ENCODE measurements at places on chromosomes 6 and 20.
A peak's percentile ranks its signal among the peaks of the same experiment; 100 is the strongest.

GRCh38 chr6:161408041-161408440, 134.2 kb upstream of the AGPAT4 start:
- no peak for DNase-seq

DNA sequence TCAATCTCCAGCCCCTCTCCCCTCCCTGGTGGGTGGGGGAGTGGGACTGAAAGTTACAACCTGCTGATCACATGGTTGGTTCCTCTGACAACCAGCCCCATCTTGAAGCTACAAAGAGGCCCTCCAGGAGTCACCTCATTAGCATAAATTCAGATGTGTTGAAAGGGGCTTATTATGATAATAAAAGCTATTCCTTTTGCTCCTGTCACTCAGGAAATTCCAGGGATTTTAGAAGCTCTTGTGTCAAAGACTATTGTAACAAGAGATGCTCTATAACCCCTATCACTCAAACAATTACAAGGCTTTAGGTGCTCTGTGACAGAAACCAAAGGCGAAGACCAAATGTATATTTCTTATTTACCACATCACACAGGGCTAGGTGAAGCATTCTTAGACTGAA, 30.1 kb upstream of the MBOAT1 start:
- no peak for DNase-seq

DNA sequence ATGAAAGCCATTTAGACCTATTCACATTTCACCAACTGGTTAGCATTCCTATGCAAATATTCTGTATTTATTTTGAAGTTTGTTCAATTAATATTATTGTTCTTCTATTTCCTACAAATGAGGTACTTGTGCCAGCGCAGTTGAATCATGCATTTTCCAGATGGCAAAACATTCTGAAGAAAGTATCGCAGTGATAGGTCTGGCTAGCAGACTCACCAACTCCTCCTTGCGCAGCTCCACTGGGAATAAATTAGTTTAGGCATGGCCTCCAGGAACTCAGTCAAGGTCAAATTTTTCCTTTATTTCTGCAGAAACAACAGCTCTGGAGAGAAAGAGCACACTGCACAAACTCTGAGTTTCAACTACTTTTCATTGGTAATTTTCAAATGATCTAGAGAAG, 437.7 kb downstream of the COL12A1 start:
- no peak for DNase-seq

DNA sequence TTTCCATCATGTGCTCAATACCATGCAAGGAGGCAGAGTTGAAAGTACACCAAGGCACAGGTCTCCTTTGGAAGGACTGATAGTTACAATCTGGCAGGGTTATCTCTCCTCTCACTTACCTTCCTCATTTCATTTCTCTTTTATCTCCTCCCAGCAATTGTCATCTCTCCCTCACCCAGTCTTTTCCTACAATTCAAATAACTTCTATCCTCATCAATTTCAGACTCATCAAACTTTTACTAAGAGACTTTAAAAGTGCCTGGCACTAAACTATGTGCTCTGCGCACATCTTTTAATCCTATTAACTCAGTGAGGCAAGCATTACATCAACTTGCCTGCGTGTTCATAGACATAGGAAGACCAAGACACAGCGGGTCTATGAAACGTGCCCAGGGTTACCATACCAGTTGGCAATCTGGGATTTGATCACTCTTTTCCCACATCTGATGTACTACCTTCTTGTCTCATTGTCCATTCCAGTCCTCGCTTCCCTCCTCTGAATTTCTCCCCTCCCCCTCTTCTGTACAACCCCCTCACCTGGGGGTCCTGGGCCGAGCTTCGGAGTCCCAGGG, 1.2 kb downstream of the VARS1 start:
- DNase-seq = peak; percentile 57

DNA sequence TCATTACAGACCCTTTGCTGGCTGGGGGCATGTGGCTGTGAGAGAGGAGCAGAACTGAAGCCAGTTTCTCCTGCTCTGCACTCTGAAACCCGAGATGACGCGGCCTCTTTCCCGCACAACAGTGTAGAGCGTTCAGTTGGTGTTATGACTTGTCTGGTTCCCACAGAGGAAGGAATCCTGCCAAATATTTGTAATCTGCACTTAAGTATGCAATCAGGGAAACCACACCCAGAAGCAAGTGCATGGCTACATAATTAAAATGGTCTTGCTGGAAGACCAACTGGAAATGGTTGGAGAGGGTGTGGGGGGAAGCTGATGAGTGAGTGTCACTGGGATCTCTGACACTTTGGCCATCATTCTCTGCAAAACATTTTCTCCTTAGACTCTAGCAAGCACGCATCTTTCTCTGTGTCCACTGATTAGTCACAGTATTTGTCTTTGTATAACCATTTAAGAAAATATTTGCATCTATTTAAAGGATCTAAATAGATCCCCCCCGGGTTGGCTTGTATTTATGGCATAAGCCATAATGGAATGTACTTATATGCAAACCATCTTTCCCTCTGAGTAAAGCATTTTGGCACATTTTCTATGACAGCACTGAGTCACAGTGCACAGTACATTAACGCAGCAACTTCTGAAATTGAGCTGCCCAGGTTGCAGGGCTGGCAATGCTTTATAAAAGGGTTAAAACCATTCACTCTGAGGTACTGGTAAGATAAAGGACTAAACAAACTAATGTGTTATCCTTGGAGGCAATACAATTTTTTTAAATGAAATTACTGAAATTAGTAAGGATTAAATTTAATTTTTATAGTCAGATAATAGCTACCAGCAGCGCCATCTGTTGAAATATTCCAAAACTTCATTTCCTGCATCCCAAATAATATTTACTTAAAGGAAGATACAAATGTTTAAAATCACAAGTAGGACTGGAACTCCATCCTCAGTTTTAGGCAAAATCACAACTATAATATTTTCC, 76.7 kb downstream of the FOXC1 start:
- DNase-seq = peak; percentile 29

- DNase-seq = no peak
Observed at GRCh38 chr20:23298155-23298554, 52.4 kb upstream of the NXT1 start.

DNA sequence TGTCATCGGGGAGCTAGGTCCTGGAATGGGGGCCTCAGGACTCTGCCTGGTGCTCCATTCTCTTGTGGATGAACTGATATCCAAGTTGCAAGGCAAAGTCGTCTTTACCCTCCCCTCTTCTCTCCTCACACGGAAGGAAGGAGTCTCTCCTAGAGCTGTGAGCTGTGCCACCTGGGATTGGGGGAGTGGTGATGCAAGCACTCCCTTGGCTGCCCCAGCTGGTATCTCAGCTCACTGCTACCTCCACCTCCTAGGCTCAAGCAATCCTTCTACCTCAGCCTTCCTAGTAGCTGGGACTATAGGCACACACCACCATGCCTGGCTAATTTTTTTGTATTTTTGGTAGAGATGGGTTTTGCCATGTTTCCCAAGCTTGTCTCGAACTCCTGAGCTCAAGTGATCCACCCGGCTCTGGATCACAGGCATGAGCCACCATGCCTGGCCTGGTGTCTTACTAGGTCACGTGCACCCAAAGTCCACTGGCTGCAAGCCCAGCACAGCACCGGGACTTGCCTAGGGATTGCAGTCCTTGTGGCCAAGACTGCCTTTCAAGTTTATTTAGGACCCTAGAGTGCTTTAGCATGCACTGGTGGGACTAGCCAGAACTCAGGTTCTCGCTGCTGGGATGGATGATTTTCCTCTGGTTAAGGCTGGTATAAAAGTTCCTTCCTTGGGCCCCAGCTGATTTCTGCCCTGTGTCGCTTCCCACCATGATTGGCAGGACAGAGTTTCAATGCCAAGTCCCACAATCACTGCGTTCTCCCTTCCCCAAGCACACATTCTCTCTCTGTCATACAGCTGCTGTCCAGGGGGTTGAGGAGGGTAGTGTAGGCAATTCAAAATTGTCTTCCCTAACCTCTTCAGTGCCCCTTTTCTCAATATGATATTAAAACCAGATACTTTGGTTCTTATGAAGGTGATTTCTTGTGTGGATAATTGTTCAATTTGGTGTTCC, 33.5 kb downstream of the SMAP1 start:
- no peak for DNase-seq

- DNase-seq = no peak
Observed at GRCh38 chr20:11790046-11790445, 127.6 kb upstream of the BTBD3 start.

DNA sequence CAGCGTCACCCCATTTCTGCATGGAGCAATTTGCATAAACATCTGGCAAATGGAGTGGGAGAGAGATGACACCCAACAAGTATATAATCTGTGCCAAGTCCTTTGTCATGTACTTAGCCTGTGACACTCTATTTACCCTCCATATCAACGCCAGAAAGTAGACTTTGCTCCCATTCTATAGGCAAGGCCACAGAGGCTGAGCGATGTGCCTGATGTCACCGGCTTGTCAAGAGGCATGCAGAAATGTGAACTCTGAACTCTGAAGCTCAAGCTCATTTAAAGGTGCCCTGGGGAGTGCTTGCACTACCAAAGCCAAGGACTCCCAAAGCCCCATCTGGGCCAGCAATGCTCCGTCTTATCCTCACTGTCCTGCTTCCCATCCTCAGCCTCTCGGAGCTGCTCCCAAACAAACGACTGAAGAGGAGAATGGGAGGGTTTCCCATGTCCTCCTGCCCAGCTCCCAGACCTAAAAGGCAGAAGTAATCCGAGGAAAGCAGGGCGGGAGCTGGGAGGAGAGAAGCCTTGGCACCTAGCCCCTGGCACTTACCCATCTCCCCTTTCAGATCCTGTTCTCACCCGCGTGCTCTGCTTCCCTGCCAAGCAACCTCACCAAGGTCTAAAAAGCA, 9.2 kb downstream of the CPNE5 start:
- no peak for DNase-seq

- no peak for DNase-seq
Observed at GRCh38 chr6:19643287-19643686, 193.9 kb upstream of the ID4 start.

- DNase-seq = no peak
Observed at GRCh38 chr6:169997187-169997929, 245.9 kb downstream of the ERMARD start.

GRCh38 chr20:9359561-9360308, 154.7 kb upstream of the LAMP5 start:
- peak; percentile 38 for DNase-seq

- no peak for DNase-seq
Observed at GRCh38 chr6:11968241-11968806, 43.8 kb upstream of the HIVEP1 start.

- DNase-seq = no peak
Observed at GRCh38 chr20:17495826-17496225, 35.4 kb downstream of the BFSP1 start.

GRCh38 chr20:11716239-11716944, 201.3 kb upstream of the BTBD3 start:
- peak; percentile 63 for DNase-seq

DNA sequence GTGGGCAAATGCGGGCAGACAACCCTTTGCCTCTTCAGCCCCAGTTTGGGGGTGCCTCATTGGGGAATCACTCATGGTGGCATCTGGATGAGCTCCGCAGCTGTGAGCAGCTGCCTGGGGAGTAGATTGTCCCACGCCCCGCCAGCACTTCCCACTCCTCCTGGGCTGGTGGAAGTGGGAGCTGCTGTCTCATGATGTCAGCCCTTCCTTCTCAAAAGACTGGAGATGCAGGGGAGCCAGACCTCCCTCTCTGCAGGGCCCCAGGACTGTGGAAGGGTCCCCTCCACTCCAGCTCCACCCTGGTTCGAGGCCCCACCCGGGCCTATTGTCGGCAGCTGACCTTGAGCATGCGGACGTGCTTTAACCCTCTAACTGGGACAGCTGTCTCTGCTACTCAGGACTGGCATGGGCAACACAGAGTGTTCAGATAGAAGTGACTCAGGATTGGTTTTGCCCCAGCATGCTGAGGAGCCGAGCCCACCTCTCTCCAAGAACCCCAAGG, 2.0 kb downstream of the UNC93A start:
- no peak for DNase-seq

DNA sequence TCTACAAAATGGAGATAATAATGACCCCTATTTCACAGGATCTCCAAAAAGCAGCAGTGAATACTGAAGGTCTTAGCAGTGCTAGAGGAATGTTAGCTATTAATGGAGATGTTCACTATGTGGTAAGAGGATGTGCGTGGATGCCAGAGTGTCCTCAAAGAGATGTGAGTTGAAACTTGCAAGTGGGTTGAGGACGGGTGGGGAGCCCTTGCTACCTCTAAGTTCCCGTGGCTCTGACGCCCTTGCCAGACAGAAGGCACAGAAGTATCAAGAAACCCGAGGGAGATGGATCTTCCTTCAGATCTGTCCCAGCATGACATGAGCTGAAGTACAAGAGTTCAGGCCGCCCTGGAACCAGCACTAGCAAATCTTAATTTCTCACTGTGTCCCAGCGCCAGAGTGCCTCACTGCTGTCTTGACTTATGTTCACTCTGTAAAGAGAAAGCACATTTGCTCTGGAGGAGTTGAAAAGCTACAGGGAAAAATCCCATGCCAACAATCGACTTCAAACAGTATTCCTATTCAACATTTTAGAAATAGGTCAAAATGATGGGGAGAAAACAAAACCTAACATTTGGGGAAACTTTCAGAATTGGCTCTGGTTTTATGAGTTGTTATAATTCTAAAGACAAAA, 59.5 kb downstream of the FYN start:
- DNase-seq = no peak

GRCh38 chr6:137264311-137265075, 45.3 kb upstream of the IFNGR1 start:
- no peak for DNase-seq

DNA sequence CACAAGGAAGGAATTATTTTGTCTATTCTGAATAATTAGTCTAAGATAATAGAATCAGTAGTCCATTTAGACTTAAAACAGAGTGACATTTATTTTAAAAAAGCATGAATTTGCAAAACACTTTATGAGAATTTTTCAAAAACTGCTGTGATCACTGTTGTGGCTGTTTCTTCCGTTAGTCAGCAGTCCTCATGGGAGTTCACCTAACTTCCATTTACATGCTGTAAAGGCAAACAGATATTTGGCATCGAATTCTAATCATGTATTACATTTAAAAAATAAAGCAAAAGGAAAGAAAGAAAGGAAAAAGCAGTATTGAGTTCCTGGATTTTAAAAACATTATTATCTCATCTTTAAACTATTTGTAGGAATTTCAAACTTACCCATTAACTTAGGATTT, 111.8 kb downstream of the MTHFD1L start:
- DNase-seq = no peak

GRCh38 chr6:109912118-109912517, 66.0 kb upstream of the GPR6 start:
- DNase-seq = no peak

DNA sequence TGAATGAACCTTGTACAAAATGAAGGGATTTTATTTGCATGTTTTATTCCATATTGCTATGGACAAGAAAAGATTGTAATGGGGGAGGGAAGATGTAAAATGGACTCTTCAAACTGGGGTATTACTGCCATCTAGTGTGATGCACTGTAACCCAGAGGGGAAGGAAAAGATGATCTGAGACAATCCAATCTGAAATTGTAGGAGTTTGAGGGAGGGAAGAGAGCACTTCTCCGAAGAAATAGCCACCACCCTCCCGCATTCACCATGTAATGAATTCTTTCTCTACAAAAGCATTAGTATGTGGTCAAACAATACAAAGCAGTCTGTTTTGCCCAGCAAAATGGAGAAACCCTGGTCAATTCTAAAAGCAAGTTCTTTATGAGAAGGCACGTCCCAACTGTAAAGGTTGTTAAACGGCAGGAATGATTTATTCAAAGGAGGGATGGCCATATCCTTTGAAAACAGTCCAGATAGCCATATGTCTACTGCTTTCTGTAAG, 679.5 kb upstream of the NRSN1 start:
- DNase-seq = peak; percentile 66

GRCh38 chr6:32602383-32602782, 12.7 kb upstream of the HLA-DRB1 start:
- no peak for DNase-seq
